Stimulated activated CD4-positive, alpha-beta T cell treated with anti-CD3 and anti-CD28 coated beads, TNF-alpha, amount 100 ng/mL, for 1 hour (primary cell): ENCODE measurements at places on chromosomes 1 and 21.

- DNase-seq, result no peak
These were observed 364.0 kb downstream of the OLFM3 start for GRCh38 chr1:101632548-101633272.

DNA sequence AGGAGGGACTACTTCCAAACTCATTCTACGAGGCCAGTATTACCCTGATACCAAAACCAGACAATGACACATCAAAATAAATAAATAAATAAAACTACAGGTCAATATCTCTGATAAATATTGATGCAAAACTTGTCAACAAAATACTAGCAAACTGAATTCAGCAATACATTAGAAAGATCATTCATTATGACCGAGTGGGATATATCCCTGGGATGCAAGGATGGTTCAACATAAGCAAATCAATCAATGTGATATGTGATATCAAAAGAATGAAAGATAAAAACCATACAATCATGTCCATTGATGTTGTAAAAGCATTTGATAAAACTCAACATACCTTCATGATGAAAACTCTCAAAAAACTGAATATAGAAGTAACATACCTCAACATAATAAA, 36.7 kb downstream of the NME7 start:
- DNase-seq, result no peak

DNA sequence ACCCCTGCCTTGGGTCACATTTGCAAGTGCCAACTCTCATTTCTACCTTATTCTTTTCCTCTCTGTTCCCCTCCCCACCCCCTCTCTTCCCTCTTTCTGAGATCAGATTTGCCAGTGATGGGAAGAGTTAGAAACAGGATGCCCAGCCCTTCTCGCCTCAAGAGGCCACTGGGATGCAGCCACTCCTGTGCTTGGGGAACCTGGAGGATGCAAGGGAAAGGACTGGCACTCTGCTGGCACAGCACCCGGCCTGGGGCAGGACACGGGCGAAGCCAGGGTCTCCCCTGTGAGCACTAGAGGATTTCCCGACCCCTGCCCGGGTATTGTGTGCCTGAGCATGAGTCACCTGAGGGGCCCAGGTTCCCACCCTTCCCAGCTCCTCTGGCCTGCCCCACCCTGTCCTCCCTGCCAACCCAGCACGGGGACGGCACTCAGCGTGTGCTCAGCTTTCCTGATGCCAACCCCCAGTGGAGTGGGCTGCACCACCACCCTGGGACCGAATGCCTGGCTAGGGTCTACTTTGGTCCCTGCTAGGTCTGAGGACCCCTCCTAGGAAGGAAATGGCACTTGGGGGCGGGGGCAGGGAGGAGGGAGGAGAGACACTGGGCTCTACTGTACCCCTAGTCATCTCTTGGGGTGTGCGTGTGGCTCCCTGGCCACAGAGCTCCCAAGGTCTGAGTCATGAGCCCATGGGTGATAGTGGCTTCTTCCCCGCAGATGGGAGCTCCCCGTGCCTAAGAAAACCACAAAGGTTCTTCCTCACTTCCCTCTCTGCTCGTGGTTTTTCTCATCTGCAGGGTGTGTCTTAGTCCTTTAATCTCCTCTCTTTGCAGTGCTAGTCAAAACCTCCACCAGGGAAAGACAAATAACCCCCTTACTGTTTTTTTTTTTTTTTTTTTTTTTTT, 12.4 kb downstream of the LMNA start:
- DNase-seq, result peak; percentile 61

DNA sequence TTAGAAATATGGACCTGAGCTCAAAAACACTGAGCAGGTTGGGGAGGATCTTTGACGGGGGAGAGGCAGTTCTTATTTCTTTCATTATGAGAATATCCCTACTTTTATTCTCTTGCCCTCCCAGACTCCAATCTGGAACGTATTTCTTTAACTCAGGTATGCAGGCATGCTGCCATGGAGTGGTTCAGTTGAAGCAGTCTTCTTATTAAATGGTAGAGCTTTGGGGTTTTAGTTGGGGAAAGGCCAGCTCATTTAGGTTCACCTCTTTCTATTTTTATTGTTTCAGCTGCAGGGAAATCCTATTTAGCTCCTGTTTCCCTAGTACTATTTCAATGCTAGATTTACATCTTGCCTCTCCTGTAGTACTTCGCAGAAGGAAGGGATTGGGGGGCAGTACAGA, 198.9 kb downstream of the TTLL7 start:
- no peak for DNase-seq

- no peak for DNase-seq
These were observed 161.8 kb upstream of the NFIA start for GRCh38 chr1:60920561-60920960.

DNA sequence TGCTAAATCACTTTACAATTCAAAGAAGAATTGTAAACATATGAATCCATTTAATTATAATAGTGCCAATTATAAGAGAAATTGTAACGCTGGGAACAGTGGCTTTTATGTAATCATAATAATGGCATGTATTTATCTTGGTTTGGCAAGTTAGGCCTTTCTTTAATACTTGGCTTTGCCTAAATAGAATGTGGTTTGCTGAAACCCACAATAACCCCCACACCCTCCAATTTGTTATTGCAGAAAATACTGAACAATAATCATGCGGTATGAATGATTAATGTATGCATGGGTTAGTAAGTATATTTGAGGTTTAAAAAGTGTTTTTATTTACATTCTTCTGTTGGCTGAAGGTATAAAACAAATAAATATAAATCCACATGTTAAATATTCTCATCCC, 138.2 kb downstream of the NFIA start:
- no peak for DNase-seq

DNA sequence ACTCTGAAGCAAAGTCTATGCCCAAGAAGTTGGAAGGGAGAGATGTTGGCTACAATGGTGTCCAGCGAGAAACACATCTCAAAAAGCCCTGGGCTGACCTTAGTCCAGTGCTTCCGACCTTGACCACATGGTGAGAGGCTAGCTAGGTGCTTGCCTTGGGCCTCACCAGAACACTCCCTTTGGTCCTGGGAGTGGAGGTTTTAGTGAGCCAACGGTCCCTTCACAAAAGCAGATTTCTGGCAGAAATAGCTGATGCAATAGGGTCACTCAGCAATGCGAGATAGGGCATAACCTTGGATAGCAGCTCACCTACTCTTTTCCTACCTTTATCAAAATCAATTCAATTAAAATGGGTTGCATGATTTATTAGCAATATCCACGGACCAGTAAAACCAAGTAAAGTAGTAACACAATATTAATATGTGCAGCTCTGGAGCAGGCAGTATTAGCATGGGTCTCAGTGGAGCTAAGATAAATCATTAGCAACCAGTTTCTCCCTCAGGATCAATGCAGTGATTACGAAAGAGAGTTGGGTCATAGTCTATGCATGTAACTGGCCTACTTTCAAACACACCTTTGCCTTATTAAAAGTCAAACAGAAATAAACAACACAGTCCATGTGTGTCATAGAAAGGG, 1.9 kb downstream of the SLC30A10 start:
- no peak for DNase-seq
